ENCODE measurements at places on chromosomes 16 and 17.

GRCh38 chr17:70523426-70523825, 354.1 kb downstream of the KCNJ2 start:
- no peak for DNase-seq

DNA sequence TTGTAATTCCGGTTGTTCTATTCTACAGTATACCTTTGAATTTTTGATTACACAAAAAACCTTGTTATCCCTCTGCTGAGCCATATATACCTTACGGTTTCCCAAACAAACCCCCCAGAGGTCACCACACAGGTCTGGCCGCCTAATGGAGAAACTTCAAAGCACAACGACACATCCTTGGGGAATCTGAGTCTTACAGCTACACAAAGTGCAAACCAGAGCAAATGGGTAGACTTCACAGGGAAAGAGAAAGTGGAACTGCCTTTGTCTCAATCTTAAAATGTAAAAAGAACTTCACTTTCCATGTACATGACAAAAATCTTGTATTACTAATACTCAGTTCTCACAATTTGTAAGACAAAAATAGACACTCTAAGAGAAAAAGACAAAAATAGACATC, 2.7 kb downstream of the FBXO31 start:
- no peak for DNase-seq

- DNase-seq: no peak
Measured at GRCh38 chr17:31724619-31725018, 134.4 kb downstream of the COPRS start.

DNA sequence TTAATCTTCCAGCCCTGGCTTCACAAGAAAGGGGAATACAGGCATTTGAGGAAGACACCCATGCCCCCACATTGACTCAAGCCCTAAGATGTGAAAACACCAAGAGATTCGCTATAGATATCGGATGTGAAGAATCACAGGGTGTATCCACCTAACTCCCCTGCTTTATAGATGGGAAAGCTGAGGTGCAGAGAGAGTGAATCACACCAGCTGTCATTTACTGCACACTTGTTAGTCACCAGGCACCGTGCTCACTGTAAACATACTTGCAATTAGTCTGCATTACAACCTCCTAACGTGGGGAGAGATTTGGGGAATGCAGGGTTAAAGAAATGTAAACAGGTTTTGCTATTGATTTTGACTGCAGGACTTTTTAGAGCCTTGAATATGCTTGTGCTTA, 325.5 kb downstream of the C16orf95 start:
- DNase-seq: no peak

- DNase-seq: no peak
Measured at GRCh38 chr17:47230864-47231263, 21.7 kb downstream of the MYL4 start.

DNA sequence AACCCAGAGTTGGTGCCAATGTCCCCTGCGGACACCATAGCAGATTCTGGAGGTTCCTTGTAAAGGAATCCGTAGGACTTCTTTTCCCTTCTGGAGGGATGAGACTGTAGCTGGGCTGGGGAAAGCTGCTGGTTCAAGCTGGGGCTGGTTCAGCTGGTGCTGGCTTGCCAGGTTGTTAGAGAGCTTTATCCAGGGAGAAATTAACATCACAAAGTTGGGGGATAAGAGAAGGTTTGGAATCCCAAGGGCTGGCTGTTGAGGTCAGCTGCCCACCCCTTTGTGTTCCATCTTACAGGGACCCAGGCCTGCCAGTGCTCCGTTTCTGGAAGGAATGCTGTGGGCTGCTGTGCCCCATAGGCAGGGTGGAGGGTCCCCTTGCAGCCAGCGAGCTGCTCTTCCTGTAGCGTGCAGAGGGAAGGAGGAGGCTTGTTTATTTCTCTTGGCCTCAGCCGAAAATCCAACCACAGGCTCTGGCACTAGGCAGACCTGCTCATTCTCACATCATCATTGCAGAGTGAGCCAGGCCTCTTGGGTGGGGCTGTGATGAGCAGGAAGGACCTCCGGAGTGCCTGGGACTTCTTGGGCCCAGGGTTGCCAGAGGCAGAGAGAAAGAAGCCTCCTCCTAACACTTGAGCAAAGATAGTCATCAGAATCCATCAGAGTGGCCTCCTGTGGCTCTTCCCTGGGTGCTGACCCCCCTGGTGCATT, 251.1 kb downstream of the SEC14L1 start:
- DNase-seq: peak; percentile 62

DNA sequence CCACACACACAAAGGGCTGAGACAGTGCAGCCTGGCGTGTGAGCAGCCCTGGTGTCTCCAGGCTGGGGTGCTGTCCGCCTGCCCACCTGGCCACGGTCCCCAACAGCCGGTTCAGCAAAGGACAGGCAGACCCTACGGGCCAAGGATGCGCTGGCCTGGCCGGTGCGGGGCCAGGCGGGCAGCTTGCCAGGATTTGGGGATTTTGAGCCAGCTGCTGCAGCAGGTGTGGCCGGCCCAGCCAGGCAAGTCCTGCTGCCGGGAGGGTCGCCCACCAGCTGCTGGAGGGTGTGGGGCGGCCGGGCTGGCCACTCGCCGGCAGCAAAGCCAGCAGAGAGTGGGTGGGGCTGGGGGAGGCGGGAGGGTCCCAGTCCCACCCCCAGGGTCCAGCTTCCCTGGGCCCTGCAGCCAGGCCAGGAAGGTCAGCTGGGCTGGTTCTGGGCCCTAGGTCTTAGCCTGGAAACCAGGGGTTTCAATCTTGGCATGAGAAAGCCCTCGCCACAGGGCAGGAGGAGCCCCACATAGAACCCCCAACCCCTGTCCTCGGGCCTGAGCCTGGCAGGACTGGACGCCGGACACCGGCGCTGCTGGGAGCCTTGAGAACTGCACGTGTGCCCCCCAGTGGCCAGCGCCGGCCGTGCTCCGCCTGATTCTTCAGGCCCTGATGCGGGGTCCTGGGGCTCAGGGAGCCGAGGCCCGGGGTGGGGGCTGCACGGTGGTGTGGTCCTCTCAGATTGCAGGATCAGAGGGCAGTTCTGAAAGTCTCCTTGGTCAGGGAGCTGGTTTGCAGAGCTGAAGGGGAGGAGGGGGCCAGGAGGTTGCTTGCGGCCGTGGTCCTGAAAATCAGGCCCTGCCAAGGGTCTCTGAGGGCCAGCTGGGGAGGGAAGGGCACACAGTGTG, 17.6 kb upstream of the SSTR5 start:
- DNase-seq: peak; percentile 28

- no peak for DNase-seq
Measured at GRCh38 chr17:49244839-49245238, 14.3 kb upstream of the PHOSPHO1 start.

- DNase-seq: no peak
Measured at GRCh38 chr17:47304186-47304585, 19.6 kb upstream of the EFCAB13 start.

DNA sequence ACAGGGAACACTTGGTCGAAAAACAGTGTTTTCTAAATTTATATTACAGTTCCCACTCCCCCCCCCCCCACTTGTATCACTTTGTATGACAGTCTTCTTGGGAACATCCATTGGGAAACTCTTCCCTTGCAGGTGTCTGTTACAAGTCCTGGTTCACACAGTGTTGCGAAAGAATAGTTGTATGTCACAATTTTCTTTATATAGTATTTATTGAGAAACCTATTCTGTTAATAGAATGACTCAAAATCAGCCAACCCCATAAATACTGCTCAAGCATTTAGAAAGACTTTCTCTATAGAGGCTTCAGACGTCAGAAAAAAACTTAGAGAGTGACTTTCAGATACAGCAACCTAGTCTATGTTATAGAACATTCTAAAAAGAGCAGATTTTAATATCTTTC, 414.4 kb downstream of the WWOX start:
- DNase-seq: no peak

Data from KBM-7 (cell line).